ENCODE measurements at places on chromosomes 3 and 15.

GRCh38 chr3:165526367-165526766 is 310.9 kb downstream of the BCHE start:
- no peak for DNase-seq

DNA sequence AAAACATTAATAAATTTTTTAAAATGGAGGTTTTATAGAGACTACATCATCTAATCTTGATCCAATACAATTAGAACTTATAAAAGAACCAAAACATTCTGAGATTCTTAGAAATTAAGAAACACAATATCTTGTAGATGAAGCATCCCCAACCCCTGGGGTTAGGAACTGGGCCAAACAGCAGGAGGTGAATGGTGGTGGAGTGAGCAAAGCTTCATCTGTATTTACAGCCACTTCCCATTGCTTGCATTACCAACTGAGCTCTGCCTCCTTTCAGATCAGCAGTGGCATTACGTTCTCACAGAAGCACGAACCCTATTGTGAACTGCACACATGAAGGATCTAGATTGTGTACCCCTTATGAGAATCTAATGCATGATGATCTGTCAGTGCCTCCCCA is 36.3 kb downstream of the KNL1 start:
- no peak for DNase-seq

DNA sequence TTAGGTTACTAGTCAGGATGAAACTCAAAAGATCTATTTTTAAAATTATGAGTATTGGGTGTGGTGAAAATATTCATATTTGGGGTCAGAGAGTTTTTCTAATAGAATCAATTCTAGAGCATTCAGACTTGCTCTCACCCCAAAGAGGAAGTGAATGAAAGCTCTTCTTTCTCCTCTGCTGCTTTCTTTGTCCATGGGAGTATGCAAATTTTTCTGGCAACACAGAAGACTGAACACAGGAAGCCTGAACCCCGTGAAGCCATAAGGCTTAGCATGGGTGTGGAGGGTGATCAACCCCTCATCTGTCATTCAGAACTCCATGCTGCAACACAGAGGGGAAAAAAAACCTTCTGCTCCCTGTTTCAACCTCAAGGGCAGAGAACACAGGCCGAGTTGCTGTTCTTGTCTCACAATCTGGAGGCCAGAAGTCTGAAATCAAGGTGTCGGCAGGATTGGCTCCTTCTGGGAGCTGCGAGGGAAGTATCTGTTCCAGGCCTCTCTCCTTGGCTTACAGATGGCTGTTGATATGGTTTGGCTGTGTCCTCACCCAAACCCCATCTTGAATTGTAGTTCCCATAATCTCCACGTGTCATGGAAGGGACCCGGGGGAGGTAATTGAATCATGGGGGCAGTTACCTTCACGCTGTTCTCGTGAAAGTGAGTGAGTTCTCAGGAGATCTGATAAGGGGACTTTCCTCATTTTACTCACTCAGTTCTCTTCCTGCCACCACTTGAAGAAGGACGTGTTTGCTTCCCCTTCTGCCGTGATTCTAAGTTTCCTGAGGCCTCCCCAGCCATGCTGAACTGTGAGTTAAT is 33.7 kb upstream of the CD47 start:
- no peak for DNase-seq

GRCh38 chr3:45940004-45940780 is 3.1 kb upstream of the CXCR6 start:
- DNase-seq, result no peak

DNA sequence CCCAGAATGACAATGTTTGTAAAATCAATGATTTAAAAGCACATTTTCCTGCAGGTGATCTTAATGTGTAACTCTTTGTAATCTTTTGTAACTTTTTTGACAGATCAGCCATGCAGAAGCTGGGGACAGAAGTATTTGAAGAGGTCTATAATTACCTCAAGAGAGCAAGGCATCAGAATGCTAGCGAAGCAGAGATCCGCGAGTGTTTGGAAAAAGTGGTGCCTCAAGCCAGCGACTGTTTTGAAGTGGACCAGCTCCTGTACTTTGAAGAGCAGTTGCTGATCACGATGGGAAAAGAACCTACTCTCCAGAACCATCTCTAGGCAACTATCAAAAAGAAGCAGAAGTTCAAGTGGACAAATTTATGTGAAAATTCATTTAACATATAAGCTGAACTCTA is 32.1 kb upstream of the NUDT16 start:
- DNase-seq, result no peak

- DNase-seq, result peak; percentile 63
Measured at GRCh38 chr15:93515256-93516051, 426.4 kb upstream of the RGMA start.

DNA sequence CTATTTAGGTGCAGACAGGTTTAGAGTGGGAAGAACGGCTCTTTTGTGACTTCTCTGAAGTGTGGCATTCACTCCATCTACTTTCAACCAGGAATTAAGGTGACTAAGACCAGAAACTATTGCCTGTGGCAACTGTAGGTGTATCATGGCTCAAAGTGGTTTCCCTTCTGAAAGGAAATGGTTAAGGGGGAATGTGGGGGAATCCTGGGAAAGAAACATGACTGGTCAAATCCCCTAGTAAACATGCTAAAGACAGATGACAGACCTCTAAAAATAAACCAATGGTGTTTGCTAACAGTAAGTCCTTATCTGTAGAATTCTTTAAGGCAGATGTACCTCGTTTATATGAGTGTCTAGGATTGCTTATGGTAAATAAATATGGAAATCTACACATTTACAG is 56.9 kb downstream of the MEGF11 start:
- DNase-seq, result peak; percentile 19

DNA sequence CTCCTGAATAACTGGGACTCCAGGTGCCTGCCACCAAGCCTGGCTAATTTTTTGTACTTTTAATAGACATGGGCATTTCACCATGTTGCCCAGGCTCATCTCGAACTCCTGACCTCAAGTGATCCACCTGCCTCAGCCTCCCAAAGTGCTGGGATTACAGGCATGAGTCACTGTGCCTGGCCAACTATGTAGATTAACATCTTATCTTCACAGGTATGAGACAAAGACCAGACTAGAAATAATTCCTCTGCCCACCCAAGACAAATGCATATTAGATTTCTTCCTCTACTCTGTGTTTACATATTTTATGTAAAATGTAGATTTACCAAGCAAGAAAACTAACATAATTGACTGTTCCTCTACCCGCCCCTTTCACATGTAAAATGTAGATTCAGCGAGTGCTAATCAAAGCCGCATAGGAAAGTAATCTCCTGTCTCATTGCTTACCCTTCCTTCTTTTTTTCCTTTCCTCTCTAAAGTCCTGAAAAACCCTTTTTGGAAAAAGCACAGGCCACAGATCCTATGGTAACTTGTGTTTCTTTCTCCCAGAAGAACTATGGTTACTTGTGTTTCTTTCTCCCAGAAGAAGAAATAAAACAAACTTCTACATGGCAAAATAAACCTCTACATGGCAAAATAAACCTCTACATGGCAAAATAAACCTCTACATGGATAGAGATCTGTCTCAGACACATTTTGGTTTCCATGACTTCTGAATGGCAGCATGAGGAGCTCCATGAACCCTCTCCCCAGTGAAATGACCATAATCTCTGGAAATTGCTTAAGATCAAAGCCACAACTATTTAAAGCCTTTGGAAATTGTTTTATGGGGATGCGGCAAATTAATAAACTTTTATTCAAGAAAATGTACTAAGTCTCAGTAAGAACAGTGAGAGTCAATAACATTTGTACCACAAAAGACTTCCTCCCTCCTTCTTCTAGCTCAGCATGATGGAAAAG is 9.1 kb upstream of the ABHD2 start:
- DNase-seq, result no peak

DNA sequence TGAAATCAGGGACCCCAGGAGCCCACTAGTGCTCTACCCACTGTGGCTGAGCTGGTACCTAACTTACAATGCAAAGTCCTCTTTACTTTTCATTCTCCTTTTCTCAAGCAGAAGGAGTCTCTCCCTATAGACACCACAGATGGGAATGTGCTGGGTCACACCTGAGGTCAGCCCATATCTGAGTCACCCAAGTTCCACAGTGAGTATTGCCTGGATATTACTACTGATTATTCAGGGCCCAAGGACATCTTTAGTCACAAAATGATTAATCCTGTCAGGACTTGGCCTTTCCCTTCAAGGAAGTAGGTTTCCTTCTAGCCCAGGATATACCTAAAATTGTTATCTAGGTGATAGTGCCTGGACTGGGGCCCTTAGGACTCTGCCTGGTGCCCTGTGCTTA is 1305.2 kb downstream of the SI start:
- DNase-seq, result no peak

DNA sequence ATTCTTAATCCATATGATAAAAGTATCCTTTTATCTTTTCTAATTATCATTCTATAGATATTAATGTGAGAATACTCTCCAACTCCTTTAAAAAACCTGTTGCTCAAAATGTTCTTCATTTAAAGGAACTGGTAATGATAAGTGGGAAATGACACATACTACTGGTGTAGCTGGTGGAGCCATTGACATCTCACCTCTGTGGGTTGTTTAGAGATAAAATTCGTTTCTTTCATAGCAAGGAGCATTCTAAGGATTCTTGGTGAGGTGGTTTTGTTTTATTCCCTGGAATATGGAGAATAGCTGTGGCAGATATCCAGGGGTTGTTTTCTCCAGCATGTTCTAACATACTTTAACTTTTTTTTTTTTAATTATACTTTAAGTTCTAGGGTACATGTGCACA is 299.8 kb upstream of the THBS1 start:
- peak; percentile 59 for DNase-seq

- peak; percentile 90 for DNase-seq
Measured at GRCh38 chr3:12990781-12991480, 82.3 kb downstream of the IQSEC1 start.

DNA sequence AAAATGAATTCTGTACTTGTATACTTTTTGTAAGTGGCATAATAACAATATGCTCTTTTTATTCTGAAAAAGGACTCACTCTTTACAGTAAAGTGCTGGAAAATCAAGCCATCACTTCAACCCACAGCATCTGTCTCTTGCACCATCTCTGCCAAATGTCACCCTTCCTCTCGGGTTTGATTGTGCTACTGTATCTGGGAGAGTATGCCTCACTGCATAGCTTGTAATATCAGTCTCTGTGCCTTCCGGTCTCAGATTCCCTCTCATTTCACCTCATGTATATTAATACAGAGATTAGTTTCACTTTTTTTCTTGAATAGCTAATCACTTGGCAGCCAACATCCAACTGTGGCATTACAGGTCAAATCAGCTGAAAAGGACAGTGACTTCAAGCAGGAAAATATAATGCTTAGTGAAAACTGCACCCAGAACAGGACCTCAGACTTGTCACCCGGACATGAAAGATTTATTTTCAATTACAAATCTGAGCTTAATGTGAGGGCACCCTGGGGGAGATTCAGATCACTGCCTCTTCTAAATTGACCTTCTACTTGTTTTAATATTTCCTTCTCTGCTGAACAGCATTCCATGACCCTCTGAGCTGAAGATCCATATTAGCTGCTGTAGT is 605.8 kb upstream of the NAALADL2 start:
- no peak for DNase-seq

GRCh38 chr3:14562121-14562890 is 22.2 kb upstream of the GRIP2 start:
- DNase-seq, result peak; percentile 73

DNA sequence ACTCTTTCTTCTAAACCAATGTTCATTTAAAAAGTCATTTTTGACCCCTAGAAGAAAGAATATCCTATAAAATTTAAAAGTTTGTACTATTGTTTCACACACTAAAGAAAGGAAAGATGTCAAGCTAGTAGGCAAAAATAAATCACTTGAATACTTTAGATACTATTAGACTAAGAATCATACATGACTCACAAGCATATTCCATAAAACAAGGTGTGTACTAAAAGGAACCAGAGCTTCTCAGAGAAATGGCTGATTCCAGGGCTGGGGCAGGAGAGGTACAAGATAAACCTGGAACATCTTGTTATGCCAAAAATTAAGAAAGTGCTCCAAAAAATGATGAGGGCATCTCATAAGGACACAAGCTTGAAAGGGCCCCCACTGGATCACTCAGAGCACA is 8.7 kb downstream of the DLG1 start:
- no peak for DNase-seq

DNA sequence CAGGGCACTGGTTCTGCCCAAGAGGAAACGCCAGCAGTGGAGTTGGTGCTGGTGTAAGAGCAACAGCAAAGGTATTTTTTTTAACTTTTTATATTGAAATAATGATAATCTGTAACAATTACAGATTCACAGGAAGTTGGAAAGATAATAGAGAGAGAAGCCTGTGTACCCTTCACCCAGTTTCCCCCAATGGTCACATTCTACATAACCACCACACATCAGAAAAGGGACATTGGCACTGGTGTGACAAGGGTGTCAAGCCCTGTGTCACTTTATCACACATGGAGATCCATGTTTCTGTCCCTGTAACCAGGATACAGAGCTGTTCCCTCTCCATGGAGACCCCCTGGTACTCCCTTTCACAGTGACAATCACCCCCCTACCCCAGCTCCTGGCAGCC is 9.1 kb upstream of the PLXNA1 start:
- DNase-seq, result no peak

GRCh38 chr3:182710557-182711157 is 82.6 kb upstream of the ATP11B start:
- peak; percentile 12 for DNase-seq

DNA sequence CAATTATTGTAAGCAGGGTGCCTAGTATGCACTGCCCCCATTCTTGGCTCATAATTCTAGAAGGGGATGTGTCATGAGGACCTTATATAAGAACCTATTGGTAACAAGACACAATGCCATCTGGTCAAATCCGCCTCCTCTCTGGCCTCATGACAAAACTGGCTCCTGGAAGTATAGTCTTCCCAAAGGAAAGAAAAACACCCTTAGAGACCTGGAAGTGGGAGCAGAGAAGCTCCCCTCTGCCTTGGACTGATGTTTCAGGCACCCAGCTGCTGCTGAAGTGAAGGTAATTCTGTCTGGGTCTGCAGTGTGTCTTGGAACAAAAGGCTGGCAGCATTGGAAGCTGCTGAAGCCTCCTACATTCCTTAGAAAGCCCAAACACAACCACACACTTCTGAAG is 107.2 kb upstream of the CLSTN2 start:
- DNase-seq, result no peak

GRCh38 chr3:175386630-175387029 is 527.5 kb downstream of the NAALADL2 start:
- DNase-seq, result peak; percentile 89

GRCh38 chr15:33136353-33136752 is 58.2 kb downstream of the FMN1 start:
- DNase-seq, result peak; percentile 37

- DNase-seq, result no peak
Measured at GRCh38 chr3:118540826-118541225, 493.8 kb downstream of the IGSF11 start.

GRCh38 chr3:101133652-101134051 is 140.4 kb upstream of the ABI3BP start:
- DNase-seq, result no peak
